ENCODE measurements at places on chromosomes 2 and 18. TPM values are rescaled to one million over a fixed set of nuclear protein-coding genes. Genes with fewer than 3 reads are reported as not detected.
A peak's percentile ranks its signal among the peaks of the same experiment; 100 is the strongest.

TRIM43 gene
- total RNA-seq, result 0.23 TPM

LINC00305 gene
- not detected for total RNA-seq

CPO gene
- total RNA-seq, result not detected

CFAP53 gene
- total RNA-seq, result 0.50 TPM

SPR gene
- 1.3 TPM for total RNA-seq

DNA sequence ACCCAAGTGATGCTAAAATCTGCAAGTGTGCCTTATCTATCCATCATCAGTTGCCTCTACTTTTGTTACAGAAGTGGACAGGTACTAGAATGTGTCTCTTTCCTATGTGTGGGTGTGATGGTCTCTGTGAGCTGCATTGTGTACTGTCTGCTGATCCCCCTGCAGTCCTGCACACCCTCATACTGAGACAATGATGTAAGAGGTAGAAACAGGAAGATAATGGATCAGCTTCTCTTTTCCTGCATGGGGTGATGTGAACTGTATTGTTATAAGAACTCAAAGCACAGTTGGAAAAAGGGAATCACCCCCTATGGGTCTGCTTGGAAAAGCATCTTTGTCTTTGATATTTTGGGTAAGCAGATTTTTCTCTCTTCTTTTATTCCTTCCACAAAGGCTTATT lies 537.6 kb upstream of the CDH2 start:
- DNase-seq, result no peak

DNA sequence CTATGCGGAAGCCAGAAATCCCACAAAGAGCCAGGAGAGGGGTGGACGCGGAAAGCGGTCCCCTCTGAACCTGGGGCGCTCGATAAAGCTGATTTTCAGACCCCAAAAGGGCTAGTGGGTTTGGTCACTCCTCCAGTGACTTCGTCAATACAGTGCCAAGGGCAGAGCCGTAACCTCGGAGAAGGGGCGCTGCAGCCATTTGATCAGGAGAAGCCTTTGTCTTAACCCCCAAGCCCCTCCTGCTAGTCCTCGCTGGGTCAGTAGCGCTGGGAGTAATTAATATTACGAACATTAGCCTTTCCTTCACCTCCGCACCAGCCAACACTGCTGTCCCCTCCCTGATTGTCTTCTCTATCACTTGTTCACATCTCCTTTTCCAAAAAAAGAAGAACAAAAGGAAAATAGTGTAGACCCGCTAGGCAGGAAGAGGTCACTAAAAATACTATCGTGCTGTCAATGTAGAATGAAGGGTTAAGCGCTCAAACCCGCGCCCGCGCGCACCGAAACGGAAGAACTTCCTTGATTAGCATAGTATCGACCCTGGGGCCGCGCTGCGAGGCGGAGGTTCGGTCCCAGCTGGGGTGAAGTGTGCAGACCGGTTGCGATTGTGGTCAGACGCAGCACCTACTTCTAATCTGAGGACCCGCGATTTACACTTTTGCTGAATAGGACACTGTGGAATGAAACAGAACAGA lies 63.2 kb upstream of the MAPRE2 start:
- DNase-seq, result peak; percentile 72

DNA sequence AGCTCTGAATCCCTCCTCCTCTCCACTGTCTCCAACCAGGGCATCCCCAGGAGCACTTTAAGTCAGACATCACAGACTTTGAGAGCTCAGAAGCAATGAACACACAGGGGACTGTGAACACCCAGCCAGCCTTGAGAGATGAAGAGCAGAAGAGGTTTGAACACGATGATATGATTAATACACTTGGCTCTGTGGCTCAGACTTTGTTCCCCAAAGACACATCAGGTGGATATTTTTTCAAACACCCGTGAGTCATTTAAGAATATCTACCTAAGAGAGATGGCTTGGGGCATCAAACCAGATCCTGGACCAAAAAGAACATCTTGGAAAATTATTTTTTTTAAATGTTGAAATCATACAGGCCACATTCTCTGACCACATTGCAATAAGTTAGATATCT lies 134.9 kb upstream of the OTOS start:
- DNase-seq, result no peak

DNA sequence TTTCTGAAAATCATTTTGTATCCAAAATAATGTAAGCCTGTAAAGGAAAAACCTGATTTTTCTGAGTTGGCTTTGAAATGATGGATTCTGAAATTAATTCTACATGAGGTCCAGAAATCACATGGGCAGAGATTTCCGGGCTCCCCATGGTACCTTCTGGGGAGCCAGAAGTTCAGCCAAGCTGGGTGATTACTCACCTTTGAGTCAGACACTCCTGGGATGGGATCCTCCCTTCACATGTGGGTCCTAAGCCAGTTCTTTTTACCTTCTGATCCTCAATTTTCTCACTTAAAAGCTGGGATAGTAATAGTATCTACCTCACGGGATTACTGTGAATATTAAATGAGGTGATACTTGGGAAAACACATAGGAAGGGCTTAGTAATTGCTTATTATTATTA lies 179.8 kb upstream of the EPAS1 start:
- no peak for DNase-seq

- no peak for DNase-seq
These were observed 67.7 kb downstream of the DNMT3A start for GRCh38 chr2:25273985-25274535.

- no peak for DNase-seq
These were observed 214.7 kb downstream of the CLIP4 start for GRCh38 chr2:29329899-29330298.

- no peak for DNase-seq
These were observed 171.9 kb downstream of the GALNT1 start for GRCh38 chr18:35753306-35753910.

DNA sequence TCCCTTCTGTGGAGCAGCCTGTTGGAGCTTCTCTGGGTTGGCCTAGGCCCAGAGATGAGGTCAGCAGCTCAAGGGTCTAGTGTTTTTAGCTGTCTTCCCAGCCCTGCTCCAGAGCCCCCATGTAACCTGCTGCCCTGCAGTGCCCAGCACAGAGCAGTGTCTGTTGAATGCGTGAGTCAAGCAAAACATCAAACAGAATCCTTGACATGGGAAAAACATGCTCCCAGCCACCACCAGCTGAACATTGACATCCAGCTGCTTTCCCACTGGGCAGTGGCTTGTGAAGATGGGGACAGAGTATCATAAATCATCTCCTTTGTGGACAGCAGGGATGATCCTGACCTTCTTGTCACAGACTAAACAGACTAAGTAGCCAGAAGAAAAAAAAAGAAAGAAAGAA lies 22.6 kb downstream of the IMPA2 start:
- DNase-seq, result no peak

DNA sequence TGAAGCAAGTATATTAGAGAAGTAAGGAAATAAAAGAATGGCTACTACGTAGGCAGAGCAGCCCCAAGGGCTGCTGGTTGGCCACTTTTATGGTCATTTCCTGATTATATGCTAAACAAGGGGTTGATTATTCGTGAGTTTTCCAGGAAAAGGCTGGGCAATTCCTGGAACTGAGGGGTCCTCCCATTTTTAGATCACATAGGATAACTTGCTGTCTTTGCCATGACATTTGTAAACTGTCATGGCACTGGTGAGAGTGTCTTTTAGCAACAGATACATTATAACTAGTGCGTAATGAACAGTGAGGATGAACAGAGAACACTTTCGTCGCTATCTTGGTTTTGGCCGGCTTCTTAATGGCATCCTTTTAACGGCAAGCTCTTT lies 2.6 kb upstream of the UBE2F start:
- DNase-seq, result no peak

DNA sequence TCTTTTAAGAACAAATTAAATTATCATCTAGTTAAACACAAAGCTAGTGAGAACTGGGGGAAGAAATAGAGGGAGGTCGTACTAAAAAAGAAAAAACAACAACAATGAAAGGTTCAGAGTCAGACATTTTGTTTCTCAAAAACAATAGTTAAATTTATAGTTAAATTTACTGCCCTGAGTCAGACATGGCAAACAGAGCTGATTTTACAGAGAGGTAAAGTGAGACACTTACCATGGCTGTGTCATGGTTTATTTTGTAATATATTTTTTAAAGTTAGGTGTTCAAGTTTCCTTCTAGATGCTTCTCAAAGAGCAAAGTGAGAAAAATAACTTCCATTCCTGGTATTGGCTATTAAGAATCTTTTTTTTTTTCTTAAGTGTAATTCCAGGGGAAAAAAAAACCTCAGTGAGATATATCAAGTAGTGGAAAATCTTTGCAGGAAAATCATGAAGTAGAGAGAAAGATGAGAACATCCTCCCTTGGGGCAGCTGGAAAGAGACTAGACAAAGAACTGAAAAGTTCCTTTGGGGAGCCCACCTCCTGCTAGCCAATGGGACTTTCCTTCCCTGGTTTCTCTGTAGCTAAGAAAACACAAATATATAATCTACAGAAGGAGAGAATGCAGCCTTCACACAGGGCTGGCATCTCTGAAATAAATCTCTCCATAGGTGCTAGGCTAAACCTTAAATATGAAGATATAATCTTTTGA lies 12.3 kb downstream of the KLF7 start:
- DNase-seq, result no peak

DNA sequence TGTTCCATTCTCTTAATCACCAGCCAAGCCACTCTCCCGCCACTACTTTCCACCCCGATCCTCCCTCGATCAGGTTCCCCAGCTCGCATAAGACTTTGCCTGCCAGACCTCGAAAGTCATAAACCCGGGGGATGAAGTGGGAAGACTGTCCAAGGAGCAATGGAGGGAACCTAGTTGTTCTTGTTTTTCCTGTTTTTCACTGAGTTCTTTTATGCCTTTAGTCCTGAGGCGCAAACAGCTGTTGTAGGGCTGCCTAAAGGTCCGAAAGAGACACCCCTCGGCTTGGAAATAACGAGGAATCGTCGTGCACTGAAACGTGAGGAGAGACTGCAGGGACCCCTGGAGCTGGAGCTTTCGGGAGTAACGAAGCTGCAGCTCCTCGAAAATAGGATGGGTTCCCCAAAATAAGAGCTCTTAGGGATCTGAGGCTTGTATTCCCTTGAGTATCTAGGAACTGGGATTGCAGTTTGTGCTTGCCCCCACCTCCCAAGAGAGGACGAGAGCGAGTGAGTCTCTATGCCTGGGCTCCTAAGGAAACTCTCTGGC lies 1.7 kb upstream of the HOXD12 start:
- no peak for DNase-seq

DNA sequence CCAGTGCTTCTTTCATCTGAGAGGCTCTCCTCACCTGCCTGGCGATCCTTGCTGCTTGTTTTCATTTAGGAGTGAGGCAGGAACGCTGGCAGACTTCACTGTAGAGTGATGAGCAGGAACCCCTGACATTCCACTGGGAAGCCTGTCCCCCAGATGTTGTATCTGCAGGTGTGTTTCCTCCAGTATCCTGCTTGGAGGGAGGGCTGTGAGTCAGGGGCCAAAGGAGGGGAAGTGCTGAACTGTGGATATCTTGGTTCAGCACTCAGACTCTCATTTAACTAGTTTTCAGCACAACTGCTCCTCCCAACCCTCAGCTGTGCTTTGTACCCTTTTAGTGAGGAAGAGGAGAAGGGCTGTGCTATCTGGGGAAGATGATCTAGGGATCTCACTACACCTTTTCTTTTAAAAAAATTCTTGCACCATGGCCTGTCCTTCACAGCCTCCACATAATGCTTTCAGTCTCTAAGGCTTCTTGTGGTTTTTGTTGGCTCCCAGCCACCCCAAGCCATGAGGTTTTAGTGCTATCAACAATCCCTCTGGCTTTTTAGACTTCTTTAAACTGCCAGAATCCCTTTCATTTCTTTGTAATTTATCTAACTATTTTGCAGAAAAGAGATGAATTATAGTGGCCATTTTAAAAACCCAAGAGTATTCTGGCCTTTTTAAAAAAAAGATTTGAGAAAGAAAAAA lies 11.2 kb downstream of the ANKAR start:
- no peak for DNase-seq

GRCh38 chr2:145410086-145410485 lies 890.2 kb upstream of the ZEB2 start:
- DNase-seq, result no peak

GRCh38 chr2:16971722-16972234 lies 306.1 kb upstream of the CYRIA start:
- DNase-seq, result no peak

GRCh38 chr2:121144111-121144510 lies 140.9 kb downstream of the TFCP2L1 start:
- no peak for DNase-seq

DNA sequence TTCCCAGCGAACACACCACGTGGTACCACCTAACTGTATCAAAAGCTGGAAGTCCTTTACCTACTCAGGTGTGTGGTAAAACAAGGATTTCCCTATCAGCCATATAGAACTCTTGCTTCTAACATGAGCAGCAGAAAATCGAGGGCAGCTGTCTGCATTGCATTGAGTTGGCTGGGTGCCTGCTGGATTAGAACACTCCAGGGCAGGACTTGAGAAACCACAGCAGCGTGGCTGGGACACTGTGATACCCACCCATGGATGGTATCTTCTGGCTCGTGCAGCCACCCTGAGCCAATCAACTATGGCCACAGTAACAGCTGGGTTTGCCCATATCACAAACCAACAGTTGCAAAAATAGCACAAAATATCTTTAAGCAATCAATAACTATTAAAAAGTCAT lies 188.3 kb downstream of the FBXO15 start:
- DNase-seq, result no peak

- no peak for DNase-seq
These were observed 103.6 kb downstream of the DOCK10 start for GRCh38 chr2:224938651-224939182.

- no peak for DNase-seq
These were observed 504.4 kb upstream of the TNP1 start for GRCh38 chr2:217364224-217364623.

DNA sequence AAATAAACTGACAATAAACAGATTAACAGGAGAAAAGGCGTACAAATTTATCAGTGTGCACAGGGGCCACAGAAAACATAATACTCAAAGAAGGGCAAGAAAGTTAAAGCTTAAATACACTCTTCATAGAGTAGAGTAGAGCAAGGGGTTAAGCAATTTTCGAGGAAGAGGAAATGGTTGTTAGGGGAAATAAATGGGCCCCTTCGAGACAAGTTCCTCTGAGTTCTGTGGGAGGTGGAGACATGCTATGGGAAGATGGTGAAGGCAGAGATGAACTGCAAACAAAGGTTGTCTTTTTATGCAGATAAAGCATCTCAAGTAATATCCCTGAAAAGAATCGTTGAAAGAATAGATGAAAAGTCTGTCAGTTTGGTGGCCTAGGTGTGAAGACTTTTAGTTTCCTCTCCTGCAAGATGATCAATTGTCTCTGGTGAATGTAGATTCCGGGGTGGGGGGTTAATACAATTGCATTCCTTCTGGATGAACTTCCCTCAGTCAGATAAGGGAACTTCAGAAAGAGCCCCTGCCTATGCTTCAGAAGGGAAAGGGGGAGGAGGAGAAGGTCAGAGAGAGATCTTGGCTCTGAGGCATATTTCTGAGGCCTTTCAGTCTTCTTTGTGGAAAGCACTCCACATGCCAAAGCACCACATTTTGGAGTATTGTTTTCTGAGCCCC lies 127.0 kb downstream of the METTL4 start:
- no peak for DNase-seq

- no peak for DNase-seq
These were observed 5.2 kb downstream of the CCL20 start for GRCh38 chr2:227818675-227819397.

- DNase-seq, result no peak
These were observed 50.6 kb downstream of the EPAS1 start for GRCh38 chr2:46347648-46348280.
